ENCODE measurements at places on chromosomes 5 and 9.

GRCh38 chr9:129823542-129823934 lies 398 bp downstream of the TOR1A start:
- DNase-seq = no peak

DNA sequence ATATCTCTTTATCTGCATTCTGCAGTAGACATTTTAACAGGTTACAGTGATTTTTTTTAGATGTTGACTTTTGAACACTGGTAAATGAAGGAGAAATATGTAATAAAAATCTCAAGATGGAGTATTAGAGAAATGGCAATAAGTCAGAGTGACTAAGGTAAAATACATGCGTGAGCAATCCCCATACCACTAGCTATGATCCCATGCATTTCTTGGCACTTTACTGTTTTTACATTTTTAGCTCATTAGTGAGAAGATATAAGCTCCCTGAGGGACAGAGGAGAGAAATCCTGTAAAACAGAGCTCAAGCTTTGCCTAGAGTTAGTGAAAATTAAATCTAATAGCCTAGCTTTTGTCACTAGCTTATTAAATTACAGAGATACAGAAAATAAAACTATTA lies 181.9 kb upstream of the TRPM3 start:
- no peak for DNase-seq

- DNase-seq = no peak
Observed at GRCh38 chr9:12719431-12719830, 26.2 kb downstream of the TYRP1 start.

DNA sequence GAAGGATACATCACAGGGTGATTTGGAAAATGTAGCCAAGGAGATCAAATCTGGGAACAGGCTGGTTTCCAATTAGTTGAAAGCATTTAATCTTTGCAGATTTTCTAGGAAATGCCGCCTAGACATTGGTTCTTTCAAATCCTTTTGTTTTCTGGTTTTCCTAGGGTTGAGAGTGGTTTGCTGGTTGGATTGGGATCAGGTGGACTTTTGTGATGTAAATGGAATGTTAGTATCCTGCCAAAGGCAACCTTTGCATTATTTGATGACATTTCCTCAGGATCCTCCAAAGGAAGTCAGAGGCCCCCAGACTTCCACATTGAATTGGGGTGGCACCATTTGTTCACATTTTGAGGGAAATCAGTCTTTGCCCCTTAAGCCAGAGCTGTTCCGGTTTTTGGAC lies 245.5 kb upstream of the RPS23 start:
- DNase-seq = no peak
